ENCODE measurements at places on chromosomes 5 and 9.

GRCh38 chr5:93572101-93572607 lies 8.9 kb downstream of the NR2F1-AS1 start:
- no peak for DNase-seq

DNA sequence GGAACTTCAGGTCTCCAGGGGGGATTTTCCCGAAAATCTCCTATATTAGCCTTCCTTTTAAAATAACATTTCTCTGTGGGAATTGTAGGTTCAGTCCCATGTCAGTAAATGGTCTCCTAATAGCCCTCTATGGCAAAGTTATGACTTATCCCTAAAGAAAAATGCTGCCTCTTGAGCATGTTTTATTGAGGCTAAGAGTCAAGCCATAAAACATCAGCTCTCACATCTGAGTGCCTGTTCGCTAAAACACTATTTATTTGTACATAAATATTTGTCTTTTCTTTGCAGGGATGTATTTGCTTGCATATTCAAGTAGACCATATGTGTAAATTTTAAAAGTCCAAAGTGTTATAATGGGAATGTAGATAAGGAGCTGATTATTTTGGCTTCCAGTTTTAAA lies 160.4 kb downstream of the PRDM6 start:
- DNase-seq = no peak

DNA sequence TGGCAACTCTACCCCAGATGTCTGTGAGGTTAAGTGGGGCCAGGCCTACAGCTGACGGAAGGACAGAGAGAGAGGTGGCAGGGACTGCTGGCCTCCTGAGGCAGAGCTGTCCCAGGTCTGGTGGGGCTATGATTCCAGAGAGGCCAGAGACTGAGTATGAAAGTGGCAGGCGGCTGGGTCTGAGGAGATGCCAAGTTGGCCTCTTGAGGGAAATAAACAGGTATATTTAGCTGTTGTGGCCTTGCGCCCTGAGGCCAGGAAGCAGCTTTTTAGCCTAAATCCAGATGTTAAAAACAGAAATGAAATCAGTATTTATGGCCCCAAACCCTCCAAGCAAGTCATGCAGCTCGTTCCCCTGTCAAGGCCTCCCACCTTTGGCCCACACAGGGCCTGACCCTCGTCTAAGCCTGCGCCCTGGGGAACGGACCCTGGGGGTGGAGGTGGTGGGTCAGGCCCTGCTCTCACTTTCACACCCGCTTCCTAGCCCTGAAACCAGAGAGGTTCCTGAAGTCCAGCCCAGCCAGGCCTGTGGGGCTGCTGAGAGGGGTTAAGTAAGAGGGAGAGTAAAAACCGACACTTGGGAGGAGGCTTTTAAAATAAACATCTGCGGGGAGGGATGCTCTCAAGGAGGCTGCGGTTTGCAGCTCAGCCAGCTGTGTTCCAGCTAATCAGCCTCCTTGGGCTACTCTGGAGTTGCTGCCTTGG lies 18.7 kb downstream of the PCDHGC5 start:
- peak; percentile 96 for DNase-seq

DNA sequence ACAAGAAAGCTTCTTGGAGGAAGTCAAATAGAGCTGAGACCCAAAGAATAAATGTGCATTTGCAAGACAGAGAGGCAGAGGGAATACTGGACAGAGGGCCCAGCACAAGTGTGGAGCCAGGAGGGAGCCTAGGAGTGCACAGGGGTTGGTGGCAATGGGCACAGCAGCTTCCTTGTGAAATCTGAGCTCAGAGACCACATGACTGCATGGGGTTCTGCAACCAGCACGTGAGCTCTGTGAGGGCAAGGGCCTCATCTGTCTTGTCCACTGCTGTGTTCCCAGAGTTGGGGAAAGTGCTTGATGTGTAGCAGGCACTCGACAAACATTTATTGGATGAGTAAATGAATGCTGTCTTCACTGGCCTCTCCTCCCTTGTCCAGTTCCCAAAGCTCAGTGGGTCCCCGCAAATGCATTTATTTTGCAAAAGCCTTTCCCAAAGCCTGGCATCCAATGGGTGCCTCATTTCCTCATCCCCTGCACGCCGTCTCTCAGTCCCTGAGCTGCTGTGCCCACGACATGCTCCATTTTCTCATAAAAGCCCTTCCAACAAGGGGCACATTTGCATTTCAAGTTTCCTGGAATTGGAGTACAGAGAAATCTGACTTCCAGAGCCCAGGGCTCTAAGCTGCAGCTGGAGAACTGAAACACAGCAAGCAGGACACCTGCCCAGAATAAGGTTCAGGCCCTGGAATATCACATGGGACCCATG lies 58.5 kb downstream of the KCNIP1 start:
- DNase-seq = no peak

DNA sequence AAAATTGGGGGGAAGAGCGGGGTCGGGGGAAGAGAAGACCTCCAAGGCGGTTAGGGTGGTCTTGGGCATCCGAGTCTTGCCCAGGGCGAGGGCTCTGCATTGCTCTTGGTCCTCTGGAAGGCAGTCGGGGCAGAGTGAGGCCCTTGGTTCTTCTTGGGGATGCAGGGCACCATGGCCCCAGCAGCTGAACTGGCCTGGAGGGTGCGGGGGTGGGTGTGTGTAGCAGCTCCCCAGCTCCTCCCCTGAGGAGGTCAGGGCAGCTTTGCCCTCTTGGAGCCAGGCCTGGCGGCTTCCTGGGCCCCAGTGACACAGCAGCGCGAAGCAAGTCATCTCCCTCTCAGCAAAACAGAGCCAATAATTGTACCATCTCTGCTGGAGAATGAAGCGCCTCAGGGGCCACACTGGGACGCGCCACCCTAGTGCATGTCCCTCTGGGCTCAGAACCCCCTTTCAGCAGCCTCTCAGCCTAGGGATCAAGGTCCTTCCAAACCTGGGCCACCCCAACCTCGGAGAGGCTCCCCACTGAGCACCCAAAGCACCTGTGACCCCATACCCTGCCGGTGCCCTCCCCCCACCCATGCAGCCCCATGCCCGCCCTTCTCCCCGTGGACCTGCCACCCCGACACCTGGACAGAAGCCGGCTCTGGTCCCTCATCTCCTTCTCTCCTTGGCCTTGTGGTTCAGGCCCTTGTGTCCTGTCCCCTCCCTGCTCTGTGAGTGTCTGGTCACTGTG lies 10.4 kb upstream of the RXRA start:
- DNase-seq = peak; percentile 44

DNA sequence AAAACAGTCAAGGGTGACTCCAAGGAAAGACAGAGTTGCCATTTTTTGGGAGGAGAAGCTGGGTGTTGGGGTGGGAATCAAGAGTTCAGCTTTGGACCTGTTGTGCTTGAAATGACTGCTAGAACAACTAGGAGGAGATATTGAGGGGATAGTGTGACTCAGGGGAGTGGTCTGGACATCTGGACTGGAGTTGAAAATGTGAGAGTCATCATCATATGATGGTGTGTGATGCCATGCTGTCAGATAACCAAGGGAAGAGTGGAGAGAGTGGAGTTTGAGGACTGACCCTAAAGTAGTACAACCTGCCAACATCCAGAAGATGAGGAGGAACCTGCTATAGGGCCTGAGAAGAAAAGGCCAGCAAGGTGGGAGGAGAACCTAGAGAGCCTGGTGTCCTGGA lies 199.7 kb downstream of the ARHGEF28 start:
- DNase-seq = no peak

- no peak for DNase-seq
Observed at GRCh38 chr9:70117835-70118319, 74.2 kb downstream of the MAMDC2 start.

GRCh38 chr9:27572566-27572917 lies 739 bp downstream of the C9orf72 start:
- DNase-seq = peak; percentile 83

DNA sequence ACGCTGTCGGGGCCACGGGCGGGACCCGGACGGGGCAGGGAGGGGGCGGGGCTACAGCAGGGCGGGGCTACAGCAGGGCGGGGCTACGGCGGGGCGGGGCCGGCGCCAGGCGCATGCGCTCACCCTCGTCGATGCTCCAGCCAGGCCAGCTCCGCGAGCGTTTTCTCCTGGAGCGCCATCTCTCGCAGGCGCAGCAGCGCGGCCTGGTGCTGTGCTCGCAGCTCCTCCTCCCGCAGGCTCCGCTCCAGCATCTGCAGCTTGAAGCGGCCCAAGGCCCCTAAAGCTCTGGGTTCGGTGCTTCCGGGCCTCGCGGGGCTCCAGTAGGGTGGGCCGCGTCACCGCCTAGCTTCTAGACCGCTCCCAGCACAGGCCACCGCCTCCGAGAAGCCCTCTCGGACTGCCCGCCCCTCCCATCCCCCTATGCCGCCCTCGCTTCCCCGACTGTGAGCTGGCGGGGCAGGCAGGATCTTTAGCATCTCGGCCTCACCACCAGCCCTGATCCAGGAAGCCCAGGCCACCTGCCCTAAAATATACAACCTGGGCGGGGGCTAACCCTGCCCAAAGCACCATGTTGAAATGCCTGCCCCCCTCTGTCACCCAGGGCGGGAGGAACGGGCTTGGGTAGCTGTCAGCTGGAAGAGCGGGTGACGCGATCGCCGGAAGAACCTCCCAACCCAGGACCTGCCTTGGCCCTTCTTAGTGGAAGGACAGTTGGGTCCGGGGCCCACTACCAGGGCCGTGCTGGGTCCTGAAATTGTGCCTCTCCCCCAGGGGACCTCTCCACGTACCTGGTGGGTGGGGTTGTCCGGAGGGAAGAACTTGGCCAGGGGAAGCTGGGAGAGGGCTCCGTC lies 21.9 kb upstream of the QSOX2 start:
- peak; percentile 68 for DNase-seq

DNA sequence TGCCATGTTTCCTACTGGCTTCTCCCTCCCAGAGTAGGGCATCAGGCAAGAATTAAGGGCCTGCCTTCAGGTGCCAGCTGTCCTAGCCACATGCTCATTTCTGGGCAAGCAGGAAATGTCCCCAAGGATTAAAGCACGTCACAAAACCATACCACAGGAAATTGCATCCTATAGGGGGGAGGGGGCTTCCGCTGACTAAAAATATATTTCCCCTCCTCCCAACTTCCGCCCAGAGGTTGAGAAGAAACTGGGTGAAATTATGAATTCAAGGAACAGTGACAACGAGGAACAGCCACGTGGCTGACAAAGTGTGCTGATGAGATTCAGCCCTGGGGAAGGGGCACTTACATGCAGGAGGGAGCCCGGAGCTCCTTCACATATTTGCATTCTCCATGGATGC lies 4.1 kb downstream of the HBEGF start:
- DNase-seq = peak; percentile 98

GRCh38 chr9:127049044-127049443 lies 73.4 kb downstream of the ANGPTL2 start:
- peak; percentile 91 for DNase-seq

- DNase-seq = no peak
Observed at GRCh38 chr5:147143215-147143614, 91.6 kb upstream of the STK32A start.

- DNase-seq = peak; percentile 16
Observed at GRCh38 chr5:161676103-161676502, 9.4 kb upstream of the GABRA6 start.

GRCh38 chr9:88828492-88828974 lies 162.7 kb upstream of the S1PR3 start:
- DNase-seq = no peak

DNA sequence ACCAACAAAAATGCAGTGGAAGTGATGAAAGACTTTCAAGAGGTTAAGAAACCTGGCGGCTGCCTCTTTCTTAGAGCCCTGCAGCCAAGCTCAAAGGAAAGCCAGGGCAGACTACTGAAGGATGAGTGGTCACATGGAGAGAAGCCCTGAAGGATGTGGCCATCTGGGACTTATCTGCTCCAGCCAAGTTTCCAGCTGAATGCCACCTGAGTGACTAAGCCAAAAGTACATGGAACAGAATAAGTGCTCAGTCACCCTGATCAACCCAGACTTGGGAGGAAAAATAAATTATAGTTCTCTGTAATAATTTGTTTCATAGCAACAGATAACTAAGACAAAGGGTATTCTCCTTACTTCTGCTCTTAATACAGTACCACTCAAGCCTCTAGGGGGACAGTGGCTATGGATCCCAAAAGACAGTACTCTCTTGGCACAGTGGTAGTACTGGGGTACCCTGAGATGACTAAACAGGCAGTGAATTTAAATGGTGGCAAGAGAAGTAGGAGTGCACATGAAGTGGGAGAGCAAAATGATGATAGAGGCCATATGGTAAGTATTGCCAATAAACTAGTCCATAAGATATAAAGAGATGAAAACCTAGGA lies 182.3 kb downstream of the ELAVL2 start:
- no peak for DNase-seq

DNA sequence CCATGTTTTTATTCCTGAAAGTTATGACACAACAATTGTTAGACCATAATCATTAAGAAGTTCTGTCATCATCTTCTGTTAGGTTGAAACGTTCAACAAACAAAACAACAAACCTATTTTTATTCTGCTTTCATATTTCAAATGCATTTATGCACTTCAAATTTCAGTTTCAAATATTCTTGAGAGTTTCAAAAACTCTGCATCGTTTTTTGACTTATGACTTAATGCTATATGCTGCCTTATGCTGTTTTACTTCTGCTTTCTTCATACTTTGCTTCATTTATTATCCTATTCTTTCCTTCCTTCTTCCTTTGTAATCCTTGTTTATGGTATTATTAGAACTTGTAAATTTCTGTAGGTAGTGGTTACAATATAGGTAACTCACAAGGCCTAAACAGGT lies 95.0 kb downstream of the PCSK1 start:
- DNase-seq = peak; percentile 16

GRCh38 chr5:6731465-6732237 lies 18.4 kb downstream of the TENT4A start:
- no peak for DNase-seq

DNA sequence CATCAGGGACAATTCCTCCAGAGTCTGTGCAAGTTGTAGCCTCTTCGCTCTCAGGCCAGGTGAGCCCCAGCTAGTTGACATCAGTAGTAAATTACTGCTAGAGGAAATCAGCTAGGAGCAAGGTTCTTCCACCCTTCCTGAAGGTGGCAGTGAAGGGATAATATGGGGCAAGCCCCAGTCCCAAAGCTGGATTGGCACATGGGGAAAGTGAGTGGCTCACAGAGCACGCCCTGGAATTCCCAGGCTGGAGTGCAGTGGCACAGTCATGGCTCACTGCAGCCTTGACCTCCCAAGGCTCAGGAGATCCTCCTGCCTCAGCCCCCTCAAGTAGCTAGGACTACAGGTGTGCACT lies 82.1 kb downstream of the CYFIP2 start:
- DNase-seq = no peak

DNA sequence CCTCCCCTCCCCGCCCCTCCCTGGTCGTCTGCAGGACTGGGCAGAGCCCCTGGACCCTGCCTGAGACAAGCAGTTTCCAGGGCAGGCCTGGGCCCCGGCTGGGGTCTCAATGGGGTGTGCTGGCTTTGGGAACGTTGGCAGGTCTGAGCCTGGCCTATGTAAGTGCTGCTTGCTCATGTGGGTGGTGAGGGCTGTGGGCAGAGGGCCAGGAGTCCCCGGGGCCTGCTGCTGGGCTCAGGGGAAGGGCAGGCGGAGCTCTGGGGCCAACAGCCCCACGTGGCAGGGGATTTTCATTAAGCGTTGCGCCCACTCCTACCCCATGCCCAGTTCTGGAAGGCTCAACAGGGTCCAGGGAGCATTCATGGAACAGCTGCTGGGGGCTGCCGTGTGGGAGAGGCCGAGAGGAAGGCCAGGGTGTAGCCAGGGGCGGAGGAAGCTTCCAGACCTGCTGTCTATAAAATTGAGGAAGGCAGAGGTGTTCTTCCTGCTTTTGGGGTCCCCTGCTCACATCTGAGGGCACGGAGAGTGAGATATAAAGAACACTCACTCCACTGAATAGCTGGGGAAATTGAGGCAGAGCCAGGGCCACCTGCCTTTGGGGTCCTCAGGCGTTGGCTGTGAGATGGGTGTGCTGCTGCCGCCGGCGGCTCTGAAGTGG lies 32.5 kb downstream of the RXRA start:
- DNase-seq = no peak
